ENCODE measurements at places on chromosomes 2 and 18.

GRCh38 chr2:149686136-149687051, 98.8 kb upstream of the MMADHC start:
- DNase-seq, result no peak

GRCh38 chr2:22897428-22897827, 487.6 kb upstream of the KLHL29 start:
- DNase-seq, result no peak

DNA sequence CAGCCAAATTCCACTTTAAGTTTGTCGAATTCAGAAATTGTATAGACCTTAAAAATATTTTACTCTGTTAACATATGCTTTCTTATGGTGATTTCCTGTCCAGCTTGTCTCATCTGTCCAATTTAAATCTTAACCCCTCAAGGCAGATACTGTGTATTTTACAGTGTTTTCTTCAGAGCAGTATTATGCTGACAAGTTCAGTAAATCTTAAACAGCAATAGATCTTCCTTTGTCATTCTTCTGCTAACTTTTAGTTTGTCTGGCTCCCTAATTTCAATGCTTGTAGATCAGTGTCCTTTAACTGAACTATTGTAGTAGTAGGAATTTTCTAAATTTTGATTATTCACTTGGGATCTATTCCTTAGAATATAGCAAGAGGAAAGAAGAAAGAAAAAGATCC, 52.8 kb upstream of the MEIS1 start:
- no peak for DNase-seq

DNA sequence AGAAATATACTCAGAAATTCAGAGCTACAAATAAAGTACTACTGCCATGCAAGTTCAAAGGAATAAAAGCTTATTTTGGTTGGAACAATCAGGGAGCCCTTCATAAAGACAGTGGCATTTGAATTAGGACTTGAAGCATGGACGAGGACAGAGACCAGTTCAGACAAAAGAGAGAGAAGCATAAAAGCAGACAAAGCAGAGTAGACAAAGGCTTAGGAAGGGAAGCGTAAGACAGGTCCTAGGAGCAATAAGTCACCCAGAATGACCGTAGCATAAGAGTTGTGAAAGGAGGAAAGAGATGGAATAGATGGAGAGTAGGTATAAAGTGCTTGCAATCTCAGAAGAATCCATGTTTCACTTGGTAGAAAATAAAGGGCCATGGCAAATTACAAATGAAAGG, 14.0 kb downstream of the PDE1A start:
- DNase-seq, result no peak

DNA sequence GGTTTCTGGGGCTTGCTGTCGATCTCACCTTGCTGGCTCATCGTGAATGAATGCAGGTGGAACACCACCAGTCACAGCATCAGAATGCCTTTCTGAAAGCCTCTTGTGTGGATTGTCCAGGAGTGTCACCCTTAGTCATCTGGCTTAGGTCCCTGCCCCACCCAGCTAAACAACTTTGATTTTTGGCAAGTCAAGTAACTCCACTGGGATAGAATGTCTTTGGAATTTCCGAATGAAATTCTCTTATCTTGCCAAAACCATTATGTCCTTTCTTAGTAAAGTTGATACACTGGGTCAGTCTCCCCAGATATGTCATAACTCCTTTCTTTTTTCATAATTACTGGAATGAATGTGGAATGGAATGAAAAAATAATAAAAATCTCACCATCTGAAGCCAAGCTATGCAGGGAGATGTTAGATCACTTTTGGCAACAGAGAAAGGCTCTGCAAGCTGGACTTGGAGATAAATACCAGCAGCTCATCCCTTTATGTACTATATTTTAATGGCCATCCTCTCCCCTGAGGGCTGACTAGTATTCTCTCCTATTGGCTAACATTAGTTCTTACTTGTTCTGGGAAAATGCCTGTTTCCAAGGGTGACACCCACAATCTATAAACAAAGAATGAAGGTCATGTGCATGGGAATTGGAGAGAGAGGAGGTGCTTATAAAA, 35.4 kb downstream of the INSIG2 start:
- DNase-seq, result no peak

DNA sequence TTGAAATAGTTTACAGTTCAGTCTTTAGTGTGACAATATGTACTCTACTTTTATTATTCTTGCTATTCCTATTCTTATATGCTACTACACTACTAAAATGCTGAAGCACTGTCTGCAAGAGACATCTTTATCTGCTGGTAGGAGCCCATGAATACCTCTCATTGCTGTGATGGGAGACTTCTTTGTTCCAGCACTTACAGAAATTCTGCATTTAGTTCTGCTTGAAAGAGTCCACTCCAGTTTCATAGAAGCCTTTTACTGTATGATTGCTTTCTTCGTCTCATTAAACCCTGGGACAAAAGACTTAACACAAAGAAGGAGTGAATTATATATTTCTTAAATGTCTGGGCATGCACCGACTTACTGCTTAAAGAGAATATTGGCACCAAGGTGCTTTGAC, 272.7 kb downstream of the CD226 start:
- no peak for DNase-seq

DNA sequence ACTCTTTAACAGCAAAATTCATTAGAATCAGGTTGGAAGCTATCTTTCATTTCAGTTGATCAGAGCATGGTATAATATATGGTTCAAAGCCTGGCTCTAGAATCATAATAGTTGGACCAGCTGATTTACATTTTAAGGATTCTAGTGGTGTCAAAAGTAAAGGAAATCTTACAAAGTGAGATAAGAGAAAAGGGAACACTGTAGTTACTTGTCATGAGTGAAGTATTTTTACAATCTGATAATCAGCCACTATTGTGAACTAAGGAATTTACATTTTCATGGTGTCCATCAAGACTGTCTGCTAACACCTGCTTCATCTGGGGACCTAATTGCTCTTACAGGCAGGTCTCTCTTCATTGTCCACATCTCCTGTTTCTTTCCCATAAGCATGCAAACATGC, 161.1 kb downstream of the SLC39A10 start:
- DNase-seq, result no peak

DNA sequence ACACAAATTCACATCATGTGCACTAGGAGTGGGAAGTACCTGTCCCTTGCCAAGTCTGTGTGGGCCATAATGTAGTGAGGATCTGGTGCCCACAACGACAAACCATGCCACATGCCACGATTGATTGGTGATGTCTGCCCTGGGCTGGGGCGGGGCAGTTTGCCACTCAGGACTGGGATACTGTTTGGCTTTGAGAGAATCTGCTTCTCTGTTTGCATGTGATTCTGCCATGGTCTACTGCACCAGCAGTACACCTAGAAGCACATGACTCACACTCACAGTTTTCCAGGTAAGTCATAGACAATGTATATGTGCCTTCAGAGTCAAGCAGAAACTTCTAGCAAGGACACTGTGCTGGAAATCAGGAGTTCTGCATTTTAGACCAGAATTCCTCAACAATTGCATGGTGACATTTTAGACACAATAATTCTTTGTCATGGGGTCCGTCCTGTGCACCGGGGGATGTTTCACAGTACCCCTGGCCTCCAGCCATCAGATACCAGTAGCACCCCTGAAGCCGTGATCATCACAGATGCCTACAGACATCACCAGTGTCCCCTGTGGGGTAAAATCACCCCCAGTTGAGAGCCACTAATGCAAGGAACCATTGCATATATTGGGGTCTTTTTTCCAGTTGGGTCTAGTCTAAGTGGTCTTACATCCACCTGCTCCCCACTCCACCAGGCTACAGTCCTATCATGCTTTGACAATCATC, 278.3 kb downstream of the EIPR1 start:
- no peak for DNase-seq

GRCh38 chr2:98025481-98026037, 29.8 kb upstream of the TMEM131 start:
- no peak for DNase-seq

- DNase-seq, result no peak
These were observed 293.0 kb upstream of the CDH2 start for GRCh38 chr18:28469946-28470345.

DNA sequence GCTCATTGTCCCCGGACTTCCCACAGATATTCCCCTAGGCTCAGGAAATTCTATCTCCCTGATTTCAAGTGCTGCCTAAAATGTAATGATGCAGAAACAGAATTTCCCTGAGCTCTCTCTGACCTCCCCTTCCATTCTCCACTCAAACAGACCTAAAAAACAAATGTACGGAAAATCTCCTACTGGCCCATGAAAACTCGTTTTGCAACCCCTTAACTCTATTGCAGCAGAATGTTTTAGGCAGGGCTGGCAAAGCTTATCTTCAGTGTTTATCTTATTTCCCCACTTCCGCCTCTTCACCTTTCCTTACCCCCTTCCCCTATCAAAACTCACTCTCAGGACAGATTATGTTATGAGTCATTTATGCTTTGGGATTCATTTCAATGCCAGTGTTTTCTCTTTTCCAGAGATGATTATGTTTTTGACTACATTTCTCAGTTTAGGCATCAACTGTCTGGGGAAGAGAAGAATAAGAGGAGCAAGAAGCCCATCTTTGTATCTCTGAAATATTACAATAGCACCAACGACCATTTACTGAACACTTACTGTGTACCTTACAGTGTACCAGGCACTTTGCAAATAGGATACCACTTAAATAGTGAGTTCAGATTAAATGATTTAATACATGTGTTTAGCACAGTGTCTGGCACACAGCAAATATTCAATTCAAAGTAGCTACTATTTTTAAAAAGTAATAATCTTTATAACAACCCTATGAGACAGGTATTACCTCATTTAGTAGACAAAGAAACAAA, 53.9 kb upstream of the STPG4 start:
- no peak for DNase-seq

GRCh38 chr2:47656715-47657600, 126.0 kb upstream of the MSH6 start:
- DNase-seq, result no peak

DNA sequence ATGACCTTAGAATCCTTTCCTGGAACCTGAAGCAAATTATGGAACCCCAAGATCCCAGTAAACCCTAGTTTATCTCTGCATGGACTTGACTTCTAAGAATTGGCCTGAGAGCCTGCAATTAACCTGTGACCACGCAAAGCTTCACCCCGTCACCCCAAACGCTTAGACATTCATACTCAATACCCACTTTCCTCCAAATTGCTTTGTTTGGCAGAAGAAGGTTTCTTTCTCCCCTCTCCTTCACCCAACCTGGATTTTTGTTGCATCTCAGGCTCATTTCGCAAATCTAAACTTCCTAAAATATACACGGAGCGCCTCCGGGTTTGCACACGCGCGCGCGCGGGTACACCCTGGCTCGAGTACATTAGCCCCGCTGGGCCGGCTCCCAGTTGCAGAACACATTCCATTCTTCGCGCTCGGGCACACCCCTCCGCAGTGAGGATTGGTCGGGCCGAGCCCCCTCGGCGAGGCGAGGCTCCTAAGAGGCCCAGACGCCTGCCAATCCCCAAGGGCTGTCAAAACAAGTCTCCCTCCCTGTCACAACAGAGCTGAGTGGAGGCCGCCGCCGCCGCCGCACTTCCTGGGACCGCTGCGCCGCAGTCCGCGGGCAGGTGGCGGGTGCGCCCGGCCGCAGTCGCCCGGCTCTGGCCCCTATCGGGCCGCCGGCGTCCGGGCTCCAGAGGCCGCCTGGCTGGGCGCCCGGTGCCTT, at the start of gene PLCL1:
TSS of gene PLCL1 (plus strand) at position 545 of the 709 bp plus-strand sequence.
- DNase-seq, result peak; percentile 94
